ENCODE measurements at places on chromosomes 6 and 20.

DNA sequence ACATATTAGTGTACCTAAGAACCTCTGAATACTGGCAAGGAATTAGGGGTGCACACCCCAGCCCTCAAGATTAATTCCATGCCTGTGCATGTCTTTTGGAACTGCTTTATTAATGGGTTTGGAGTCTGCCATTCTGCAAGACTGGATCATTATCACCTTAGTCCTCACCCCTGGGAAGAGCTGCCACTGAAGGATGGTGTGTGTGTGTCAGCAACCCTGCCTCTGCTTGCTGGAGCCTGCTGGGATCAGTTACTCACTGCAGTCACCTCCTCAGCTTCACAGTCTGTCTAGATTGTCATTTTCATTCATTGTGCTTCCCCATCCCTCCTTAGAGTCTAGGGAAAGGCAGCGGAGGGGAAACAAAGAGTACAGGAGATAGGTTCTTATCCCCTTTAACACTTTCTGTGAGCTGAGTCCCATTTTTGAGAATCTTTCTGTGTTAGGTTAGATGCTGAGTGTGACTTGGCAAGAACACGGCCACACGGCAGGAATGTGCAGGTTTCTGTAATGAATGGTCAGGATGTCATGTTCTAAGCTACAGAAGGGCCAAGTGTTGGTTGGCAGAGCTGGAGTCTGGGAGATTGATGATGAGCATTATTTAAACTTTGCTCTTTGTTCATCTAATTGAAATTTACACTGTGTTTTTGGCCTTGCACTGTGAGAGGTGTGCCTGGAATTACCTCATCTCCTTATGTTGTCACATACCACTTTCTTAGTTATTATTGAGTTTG, 21.1 kb downstream of the GHRH start:
- no peak for DNase-seq

DNA sequence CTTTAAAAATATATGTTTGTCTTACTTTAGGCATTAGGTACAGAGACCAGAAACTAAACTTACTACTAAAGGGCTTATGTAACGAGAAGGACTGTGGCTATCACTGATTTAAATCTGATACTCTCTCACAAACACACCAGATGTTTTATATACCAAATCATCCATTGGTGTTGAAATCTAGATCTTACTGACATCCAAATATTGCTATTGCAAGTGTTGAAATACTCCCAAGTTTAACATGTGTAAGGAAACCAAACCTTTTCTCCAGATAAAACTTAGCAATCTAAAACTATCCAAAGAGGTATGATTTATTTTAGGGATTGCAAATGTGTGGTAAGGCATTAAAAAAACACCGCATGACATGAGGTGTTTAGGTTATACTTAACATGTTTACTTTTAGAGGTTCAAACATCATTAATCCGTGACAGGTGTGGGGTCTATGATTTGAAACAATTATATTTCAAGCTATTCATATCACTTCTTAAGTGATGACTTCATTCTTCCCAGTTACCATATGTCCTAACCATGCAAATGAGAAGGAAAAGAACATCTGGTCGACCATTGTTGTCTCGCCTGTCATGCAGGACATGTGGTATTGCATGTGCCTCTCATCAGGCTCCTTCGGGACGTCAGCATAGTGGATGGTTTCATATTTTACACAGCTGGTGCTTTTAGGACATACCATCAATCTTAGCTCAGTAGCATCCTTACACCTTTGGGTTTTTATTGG, 168.3 kb upstream of the SPACA1 start:
- DNase-seq: no peak

- DNase-seq: no peak
These were observed 15.3 kb downstream of the RRP36 start for GRCh38 chr6:43036712-43037111.

DNA sequence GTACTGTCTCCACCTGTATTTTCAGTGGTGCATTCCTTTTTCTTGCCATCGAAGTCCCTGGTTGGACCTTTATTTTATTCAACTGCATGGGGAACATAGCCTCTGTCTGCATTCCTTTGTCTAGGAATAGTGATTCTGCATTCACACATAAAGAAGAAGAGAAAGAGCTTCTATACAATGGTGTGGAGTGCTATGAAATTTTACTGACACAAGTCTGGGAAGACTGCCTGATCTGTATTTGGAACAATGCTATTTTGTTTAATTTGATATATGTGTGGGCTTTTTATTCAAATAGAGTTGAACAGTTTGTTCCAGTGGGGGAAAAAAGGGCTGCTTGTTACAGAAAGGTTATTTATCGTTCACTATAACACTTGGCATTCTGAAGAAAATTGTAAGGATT, 375.7 kb upstream of the POU3F2 start:
- DNase-seq: no peak

DNA sequence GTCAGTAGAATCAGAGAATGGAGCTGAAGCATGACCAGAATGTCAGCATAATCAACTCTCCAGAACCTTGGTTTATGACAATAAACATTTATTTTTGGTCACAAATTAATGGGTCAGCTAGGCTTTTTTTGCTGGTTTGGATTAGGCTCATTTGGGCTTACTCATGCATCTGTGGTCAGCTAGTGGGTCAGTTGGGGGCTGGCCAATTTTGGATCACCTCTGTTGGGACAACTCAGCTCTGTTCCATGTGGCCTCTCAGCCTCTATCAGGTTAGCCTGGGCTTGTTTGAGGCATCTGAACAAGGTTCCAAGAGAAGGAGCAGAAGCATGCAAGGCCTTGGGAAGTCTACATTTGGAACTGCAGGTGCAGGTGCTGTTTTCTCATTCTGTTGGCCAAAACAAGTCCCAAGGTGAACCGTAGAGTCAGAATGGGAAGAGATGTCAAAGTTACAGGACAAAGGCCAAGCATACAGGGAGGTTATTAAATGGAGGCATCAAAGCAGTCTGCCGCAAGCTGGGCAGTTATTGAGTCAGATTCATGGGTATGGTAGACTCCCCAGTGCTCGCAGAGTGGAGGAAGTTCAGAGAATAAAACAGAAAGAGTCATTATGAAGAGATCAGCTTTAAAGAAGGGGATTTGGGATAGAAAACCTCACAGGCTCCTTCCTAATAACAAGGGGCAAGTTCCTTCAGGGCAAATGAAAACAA, 173.0 kb downstream of the PLCB4 start:
- DNase-seq: no peak

DNA sequence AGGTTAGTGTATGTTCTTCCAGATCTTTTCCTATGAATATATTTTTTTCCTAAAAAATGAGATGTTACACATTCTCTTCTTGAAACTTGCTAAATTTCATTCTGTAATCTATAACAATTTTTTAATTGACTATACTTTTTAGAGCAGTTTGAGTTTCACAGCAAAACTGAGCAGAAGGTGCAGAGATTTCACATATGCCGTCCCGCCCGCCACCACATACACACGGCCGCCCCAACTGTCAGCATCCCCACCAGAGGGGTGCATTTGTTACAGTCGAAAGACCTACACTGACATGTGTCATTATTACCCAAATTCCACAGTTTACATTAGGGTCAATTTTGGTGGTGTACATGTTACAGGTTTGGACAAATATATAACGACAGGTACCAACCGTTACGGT, 116.5 kb downstream of the IRF4 start:
- no peak for DNase-seq

DNA sequence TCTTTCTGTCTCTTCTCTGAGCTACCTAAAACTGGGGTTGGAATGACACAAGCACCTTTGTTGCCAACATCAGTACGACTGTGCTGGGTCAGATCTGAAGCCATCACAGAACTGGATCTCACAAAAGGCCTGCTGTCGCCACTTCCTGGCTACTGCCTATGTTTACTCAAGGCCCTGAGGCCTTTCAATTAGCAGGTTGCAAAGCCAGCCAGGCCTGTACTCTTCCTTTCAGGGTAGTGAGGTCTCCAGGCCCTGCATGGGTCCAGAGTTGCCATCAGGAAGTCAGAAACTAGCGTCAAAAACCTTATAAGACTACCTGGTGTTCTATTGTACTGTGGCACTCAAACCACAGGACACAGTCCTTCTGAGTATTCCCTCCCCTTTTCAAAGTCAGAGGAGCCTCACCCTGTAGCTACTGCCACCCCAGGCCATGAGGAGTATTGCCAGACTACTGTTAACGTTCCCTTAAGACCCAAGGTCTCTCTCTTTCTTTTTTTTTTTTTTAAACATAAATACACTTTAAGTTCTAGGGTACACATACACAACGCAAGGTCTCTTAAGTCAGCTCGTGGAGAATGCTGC, 937.4 kb upstream of the GJE1 start:
- no peak for DNase-seq

DNA sequence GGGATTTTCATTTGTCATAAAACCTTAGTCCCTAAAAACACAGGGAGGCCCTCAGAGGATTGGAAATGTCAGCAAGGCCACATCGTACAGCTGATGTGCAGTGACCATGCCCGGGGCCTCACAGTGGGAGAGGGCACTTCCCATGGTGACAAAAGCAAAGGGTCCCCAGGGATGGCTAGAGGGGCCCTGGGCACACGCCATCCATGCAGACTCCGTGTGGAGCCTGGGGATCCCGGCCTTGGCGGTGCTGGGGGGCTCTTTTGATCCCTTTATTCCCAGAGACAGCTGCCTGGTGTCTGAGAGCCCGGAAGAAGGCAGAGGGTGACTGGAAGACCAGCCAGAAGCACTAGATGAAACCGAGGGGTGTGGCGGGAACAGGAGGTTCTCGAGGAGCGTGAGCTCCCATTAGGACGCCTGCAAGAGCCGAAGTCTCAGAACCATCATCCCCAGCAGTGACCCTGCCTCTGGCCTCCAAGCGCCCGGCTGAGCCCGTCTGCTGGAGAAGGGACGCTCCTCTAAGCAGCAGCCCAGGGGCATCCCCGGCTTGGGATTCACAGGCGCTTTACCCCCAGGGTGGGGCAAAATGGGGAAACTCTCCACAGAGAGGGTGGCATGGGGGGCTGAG, 49.1 kb upstream of the FRMD1 start:
- DNase-seq: no peak

DNA sequence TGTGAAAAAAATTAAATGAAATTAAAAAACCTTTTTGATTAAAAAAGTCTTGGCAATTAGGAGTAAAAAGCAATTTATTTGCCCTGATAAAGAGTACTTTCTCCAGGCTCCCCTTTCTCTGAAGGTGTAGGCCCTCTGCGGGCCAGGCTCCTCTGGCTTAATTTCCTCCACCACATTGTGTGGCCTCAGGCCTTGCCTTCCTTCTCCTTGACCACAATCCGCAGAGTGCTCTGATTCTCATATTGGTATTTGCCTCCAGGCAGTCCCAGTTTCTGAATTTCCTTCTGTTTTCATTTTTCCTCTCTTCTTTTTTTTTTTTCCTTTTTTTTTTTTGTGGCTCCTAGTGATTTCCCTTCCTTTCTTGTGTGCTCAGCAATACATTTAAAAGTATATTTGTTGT, 96.4 kb downstream of the AIG1 start:
- no peak for DNase-seq

GRCh38 chr6:38784506-38785235, 69.6 kb downstream of the DNAH8 start:
- no peak for DNase-seq

DNA sequence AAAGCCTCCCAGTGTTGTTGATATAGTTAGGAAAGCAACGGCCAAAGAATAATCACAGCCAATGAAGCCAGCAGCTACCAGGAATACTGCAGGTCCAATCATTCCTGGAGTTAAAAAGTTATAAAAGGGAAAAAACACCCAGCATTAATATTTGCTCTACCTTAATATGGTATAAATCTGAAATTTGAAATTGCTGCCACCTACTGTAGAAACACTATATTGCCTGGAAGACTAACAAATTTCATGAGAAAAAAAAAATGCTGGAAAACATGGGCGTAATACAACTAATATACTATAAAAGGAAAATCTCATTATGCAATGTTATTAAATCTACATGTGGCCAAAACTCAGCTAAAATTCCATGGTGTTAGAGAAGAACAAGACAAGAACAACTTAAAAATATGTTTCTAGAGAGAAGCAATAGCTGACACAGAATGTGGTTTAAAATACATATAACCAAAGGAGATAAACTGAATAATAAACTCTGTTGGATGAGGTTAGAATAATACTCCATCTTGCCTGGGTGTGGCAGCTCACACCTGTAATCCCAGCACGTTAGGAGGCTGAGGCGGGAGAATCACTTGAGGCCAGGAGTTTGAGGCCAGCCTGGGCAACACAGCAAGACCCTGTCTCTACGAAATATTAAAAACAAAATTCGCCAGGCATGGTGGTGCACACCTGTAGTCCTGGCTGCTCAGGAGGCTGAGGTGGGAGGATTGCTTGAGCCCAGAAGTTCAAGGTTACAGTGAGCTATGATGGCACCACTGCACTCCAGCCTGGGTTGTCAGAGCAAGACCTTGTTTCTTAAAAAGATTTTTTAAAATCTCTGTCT, 43.1 kb downstream of the SLC17A5 start:
- no peak for DNase-seq

- no peak for DNase-seq
These were observed 34.0 kb downstream of the ZC3H12D start for GRCh38 chr6:149450679-149451375.

DNA sequence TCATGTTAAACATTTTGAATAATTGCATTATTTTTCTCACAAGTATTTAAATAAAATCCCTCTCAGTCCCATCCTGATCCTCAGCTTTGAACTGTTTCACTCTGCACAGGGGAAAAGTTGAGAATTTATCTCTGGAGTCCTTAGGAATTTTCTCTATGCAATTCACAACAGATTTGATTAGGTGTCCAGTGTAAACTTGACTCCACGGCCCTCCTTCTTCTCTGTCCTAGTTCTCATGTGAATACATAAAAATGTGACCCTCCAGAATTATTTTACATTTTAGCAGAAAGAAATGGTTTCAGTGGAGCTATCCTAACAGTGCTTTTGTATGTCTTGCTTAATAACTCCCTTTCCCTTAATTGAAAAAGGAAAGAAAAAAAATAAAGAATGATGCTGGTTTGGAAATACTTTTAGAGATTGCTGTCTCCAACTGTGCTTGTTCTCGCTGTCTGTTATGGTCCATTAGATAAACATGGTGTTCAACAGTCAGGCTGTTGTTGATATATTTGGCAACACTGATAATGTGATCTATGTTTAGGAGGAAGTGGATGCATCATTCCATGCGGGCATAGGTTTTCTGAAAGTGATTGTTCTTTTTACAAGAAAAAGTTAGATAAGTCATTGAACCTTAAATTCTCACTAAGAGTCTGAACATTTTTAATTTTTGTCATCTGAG, 599.4 kb upstream of the CITED2 start:
- no peak for DNase-seq

GRCh38 chr6:111615916-111616612, 10.4 kb upstream of the TRAF3IP2 start:
- DNase-seq: no peak

Measured in stimulated activated CD4-positive, alpha-beta T cell treated with anti-CD3 and anti-CD28 coated beads, TNF-alpha, amount 100 ng/mL, for 24 hours (primary cell).